ENCODE measurements at places on chromosomes 16 and 17.

DNA sequence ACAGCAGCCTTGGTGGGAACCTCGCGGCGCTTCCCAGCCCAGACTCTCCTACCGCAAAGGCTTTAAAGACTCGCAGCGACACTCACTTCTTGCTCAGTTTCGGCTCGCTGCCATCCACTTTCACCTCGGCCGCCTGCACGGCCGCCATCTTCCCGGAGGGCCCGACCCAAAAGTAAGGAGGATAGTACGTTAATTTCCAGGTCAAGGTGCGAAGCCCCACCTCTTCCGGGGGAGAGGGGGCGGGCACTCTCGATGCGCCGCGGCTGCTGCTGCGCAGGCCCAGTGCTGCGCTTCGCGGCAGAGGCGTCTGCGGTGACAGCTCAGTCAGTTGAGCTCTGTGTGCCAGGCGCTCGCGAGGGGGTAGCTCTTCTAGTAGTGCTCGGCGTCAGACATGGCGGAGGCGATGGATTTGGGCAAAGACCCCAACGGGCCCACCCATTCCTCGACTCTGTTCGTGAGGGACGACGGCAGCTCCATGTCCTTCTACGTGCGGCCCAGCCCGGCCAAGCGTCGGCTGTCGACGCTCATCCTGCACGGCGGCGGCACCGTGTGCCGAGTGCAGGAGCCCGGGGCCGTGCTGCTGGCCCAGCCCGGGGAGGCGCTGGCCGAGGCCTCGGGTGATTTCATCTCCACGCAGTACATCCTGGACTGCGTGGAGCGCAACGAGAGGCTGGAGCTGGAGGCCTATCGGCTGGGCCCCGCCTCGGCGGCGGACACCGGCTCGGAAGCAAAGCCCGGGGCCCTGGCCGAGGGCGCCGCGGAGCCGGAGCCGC, at the start of the genes KARS1 and TERF2IP:
KARS1 (minus strand) TSS at position 174 of the 773 bp plus-strand sequence; CDS start at position 148, 26 bp downstream.
TERF2IP (plus strand) TSS at position 282 of the 773 bp plus-strand sequence; CDS start at position 392, 110 bp downstream.
- peak; percentile 98 for DNase-seq

DNA sequence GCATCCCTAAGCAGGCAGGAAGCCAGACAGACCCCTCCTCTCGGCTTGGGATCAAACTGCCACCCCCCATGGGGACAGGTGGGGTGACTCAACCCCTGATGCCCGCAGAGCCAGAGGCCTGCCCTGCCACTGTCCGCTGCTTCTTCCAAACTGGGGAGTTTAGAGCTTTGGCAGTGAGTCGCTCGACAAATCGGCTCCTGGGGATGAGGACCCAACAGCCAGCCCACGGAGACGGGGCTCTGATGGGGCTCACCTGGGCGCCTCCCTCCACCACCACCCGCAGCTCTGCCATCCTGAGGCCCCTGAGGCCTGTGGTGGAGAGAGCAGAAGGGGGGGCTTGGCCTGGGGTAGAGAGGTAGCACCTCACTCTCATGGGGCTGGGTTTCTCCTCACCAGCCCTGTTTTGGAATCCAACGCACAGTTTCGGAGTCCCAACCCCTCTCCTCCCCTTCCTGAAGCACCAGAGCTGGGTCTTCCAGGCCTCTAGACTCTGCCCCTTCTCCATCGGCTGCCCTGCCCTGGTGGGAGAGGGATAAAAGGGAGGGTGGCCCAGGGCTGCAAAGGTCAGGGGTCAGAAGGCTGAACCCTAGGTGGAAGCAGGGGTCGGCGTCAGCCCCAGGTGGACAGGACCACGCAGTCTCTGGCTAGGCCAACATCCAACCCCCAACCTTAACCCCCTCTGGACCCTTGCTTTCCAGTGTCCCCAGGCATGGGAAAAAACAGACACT, 5.8 kb downstream of the PRSS22 start:
- no peak for DNase-seq

DNA sequence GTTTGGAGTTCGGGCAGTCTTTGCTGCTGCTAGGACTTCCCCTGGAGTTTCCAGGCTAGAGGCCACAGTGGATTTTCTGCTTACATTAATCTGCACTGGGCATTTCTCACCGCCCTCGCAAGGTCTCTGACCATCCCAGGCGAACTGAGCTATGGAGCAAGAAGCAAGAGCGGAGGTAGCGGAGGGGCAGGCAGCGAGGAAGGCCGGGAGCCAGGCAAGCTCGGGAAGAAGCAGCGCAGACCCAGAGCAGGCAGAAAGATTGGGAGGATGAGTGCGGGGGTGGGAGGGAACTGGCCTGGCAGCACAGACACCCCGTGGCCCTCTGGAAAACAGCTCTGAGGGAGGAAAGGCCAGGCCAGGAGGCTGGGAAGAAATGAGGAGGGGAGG, 3.8 kb downstream of the COTL1 start:
- DNase-seq, result no peak

DNA sequence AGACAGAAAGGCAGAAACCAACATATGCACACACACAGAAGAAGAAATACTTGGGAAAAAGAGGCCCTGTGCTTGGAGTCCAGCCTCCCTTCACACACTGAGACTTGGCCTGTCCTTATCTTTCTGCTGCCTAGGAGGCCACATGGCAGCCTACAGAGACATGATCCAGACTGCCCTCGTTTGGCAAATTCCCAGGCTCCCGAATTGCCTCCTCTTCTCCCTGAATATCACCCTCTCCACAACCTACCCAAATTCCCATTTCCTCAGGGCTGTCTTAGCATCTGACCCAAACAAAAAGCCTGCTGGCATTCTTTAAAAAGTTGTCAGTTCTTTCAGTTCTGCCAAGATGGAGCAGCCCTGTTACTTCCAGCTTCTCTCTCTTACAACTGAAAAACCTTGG, 59.8 kb downstream of the DNAH17 start:
- DNase-seq, result no peak

DNA sequence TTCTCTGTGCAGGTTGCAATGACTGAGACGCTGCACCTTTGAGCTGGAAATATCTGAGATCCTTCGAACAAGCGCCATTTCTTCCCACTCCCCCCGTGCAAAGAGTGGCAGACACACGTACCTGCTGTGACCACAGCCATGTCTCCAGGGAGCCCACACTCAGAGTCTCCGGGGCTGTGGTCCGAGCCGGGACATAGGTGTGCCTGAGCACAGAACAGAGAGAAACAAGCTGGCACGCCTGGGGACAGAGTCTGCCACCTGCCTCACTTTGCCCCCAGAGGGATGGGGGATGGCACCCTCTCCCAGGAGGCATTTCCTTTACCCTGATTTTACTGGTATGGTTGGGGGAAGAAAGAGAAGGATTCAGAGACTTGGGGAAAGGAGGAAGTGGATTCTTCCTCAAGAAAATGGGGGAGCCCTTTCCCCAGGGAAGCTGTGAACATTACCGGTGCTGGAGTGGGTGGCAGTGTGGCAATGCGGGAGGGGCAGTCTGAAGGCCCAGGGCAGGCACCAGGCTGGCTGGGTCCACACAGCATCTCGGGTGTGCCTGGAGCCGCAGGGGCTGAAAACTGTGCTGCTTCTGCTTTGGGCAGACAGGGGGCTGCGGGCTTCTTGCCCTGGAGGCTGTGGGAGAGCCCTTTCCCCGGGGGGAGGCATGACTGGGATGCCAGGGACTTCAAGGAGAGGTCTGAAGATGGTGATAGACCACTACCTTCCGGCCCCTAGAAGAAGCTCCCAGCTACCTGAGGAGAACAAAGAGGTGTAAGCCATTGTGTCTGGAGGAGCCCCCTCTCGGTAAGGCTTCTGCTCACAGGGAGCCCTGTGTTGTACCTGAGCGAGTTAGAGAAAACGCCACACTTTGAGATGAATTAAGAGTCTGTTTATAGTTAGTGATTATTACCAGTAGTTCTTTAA, 6.6 kb upstream of the PIK3R6 start:
- DNase-seq, result no peak

Data from GM23248 (cell line).